Hematopoietic multipotent progenitor cell treated with erythropoietin and hydrocortisone succinate and interleukin-3 and kit ligand, for 8 days (in vitro differentiated cells): ENCODE measurements at places on chromosomes 16 and 17.

DNA sequence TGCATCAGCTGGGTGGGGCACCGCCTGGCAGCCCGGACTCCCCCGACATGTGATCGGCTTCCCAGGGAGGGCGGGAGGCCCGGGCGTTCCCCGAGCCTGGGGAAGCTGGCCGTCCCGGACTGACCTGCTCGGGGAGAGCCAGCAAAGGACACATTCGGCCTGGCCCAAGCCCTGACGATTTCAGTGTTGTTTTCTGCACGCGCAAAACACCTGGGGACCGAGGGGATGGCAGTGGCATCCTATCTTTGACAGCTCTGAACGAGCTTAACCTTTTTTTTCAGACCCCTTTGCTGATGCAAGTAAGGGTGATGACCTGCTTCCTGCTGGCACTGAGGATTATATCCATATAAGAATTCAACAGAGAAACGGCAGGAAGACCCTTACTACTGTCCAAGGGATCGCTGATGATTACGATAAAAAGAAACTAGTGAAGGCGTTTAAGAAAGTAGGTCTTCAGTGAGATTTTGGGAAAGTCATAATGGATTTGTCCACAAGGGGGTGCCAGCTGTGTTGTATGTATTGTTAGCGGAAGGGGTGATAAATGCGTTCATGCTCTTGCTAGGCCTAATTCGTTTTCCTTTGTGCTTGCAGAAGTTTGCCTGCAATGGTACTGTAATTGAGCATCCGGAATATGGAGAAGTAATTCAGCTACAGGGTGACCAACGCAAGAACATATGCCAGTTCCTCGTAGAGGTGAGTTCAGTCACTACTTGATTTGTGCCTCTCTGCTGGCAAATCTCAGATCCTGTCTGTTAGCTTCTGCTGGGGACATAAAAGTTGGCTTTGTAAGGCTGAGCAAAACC lies 1.0 kb downstream of the EIF1 start:
- DNase-seq, result peak; percentile 87

DNA sequence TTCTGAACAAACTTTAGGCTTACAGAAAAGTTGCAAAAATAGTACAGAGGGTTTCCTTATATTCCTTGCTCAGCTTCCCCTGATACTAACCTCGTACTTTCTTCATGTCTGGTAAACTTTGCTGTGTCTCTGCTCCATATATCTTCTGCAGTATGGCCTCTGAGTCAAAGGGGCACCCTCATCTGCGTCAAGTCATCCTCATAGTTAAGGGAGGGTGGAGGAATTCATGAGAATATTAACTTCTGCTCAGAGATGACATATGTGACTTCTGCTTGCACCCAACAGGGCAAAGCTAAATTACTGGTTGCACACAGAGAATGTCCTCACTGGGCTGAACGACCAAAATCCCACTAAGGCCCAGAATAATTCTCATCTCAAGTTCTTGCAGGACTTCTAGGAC lies 4.3 kb upstream of the CCL7 start:
- no peak for DNase-seq

DNA sequence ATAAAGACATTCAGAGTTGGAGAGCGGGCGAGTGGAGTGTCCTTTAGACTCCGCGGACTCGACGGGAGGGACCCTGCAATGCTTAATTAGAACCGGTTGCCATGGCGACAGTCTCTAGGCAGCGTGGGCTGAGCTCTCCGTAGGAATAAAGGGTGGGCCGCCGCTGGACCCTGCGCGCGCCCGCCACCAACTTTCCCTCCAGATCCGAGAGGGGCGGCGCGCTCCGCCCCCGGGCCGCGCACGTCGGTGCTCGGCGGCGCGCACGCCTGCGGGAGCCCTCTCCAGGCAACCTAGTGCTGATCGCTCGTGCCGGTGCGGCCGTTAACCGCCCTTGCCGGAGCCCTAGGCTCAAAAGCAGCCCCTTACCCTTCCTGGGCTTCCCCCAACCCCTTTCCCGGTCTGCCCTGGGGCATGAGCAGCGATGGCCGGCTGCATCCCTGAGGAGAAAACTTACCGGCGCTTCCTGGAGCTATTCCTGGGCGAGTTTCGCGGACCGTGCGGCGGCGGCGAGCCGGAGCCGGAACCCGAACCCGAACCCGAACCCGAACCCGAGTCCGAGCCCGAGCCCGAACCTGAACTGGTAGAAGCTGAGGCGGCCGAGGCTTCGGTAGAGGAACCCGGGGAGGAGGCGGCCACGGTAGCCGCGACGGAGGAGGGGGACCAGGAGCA lies at the start of gene PPM1E:
TSS of gene PPM1E (plus strand) at position 278 of the 669 bp plus-strand sequence.
- peak; percentile 47 for DNase-seq

GRCh38 chr17:74558882-74559519 lies 8.3 kb downstream of the CD300H start:
- no peak for DNase-seq
